Activated T-helper 1 cell treated with anti-CD3 and anti-CD28 coated beads, Interleukin-12 subunit alpha, Interleukin-12 subunit beta, Interleukin-2, Interleukin-4 antibody, amounts not matched to agents 30 ng/mL and 10 ng/mL and 1 ng/mL, durations not matched to agents 14 hours and 24 hours and 36 hours (primary cell): ENCODE measurements at places on chromosomes 5 and 9. TPM values are rescaled to one million over a fixed set of nuclear protein-coding genes. Genes with fewer than 3 reads are reported as not detected.

DNA sequence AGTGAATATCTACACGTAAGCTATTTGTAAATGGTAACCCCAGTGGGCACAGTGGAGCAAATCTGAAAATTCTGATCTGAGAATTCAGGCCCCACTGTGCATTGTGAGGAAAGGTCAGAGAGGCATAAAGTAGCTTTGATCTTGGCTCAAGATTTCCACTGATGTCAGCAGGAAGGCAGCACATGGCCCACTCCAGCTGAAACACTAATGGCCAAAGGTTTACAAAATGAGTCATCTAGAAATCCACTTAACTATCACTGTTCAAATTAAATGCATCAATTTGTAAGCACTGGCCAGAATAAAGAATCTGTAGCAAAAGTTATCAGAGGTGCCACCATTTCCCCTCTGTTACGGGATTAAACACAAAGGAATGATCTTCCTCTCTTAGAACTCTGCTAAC is 191.6 kb downstream of the C9orf152 start:
- no peak for DNase-seq

DNA sequence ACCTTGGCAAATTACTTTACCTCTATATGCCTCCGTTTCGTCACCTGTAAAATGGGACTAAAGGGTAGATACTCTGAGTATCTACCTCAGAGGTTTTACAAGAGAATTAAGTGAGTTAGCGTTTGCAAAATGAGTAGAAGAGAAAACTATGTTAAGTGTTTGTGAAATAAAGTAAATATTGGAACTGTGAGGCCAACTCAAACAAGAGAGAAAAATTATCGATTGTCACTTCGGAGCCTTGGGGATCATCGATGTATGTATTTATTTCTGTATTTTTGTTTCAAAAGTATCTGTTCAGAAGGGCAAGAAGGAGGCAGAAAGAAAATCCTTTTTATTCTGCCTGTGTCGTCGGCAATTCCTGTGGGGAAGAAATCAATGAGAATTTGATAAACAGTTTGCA is 25.8 kb upstream of the C5orf58 start:
- no peak for DNase-seq

DNA sequence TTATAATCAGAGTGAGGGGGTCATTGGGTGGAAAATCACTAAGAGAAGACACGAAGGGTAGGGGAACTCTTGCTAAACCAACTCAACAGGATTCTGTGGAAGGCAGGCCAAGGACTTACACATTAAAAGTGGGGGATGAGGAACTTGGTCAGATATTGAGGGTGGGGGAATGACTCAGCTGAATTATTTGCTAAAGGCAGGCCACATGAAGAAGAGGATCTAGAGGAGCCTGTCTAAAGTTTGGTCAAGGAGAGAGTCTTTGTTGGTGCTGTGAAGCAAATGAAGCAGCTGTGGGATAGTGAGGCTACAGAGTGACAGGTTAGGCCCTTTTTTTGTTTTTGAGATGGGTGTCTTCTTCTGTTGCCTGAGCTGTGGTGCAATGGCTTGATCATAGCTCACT is 63.9 kb upstream of the SPRY4 start:
- DNase-seq, result no peak

GRCh38 chr9:18632632-18633403 is 158.9 kb downstream of the ADAMTSL1 start:
- DNase-seq, result no peak

DNA sequence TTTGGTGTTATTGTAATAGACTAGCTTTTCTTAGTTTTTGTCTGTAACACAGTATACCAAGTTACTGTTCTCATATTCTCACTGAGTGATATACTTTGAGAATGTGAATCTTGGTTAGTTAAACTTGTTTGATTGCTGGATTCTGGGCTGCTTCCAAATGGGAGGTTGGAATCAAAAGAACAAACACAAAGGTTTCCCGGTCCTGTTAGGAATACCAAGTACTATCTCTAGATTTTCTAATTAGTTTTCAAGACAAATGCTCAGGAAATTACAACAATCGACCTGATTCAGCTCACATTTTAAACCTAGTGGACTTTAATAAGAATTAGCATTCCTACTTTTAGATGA is 244.3 kb downstream of the CSNK1G3 start:
- no peak for DNase-seq

GRCh38 chr5:72042097-72042496 is 65.2 kb upstream of the MAP1B start:
- no peak for DNase-seq

DNA sequence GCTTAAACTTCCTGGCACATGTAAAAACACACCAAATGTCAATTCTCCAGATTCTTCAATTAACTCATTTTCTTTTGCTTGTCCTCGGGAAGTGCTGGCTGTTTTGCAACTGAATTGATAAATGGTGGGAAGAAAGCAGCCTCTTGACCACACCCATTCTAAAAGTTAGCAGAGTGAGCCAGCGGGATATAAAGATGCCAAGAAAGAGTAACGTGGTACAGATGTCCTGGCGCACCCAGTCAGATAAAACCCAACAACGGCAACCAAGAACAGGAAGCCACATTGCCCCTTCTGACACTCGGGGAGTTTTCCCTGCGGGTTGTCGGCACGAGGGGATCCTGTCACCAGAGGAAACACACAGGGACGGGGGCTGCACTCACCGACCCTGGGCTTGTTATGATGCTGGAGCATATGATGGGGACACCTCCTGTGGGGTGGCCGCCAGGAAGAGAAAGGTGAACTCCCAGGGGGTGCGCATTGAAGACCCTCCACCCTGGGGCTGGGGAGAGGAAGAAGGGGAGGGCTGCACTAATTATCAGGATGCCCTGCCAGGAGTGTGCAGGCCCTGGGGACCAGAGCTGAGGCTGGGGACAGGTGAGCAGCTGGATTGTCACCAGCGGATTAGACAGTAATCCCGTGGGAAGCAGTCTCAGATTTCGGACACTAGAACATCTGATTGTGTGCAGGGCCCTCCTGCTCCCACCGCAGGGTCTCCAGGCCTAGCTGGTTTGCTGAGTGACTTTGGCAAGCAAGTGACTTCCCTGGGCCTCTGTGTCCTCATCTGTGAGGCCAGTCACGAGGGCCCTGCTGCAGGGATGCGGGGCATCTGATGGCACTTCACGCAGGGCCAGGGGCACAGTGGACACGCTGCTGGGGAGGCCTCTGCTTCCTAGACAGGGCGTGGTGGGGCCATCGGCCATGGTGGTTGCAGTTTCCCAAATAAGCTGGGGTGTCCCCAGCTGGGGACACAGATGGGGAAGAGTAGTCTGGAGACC is 59.2 kb downstream of the CRB2 start:
- no peak for DNase-seq

GRCh38 chr9:126166291-126166690 is 160.3 kb upstream of the MVB12B start:
- DNase-seq, result no peak

GRCh38 chr9:88936132-88936531 is 55.1 kb upstream of the S1PR3 start:
- no peak for DNase-seq

Gene SHISAL2B
- total RNA-seq, result not detected in 2 replicates

DNA sequence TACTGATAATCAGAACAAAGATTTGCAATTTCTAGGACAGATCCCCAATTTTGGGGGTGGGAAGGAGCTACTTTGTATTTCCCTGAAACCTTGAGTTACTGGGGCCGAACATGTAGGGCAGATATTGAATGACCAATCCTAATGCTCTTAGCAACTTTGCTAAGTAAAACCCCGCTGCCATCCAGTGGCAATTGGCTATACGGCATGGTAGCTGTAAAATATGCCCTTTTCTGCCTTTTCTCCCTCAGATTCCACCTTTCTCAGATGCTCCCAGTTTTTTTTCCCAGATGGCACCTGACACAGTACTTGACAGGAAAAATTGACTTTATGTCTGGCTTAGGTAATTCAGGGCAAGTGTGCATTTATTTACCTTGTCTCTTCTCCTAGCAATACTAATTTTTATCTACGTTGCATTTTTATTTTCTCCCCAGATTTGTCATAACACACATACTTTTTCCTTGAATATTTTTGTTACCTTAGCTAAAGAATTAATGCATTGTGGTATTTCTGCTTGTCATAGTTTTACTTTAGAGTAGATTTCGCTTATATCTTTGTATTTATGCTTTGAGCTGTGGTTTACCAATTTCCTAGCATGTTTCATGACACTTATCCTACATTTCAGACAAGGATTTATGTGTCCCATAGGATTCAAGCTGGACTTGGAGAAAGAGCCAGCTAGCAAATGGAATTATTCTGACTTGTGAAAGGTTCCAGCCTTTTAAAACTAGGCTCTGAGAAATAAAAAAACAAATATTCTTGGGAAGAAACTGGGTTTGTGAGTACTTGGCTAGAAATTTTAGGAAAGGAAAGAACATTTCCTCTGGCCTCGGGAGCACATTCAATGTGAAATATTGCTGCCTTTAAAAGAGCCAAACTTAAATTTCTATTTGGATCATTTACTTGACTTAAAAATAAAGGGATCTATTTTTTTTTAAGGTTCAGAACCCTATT is 37.4 kb downstream of the PIK3R1 start:
- DNase-seq, result no peak

DNA sequence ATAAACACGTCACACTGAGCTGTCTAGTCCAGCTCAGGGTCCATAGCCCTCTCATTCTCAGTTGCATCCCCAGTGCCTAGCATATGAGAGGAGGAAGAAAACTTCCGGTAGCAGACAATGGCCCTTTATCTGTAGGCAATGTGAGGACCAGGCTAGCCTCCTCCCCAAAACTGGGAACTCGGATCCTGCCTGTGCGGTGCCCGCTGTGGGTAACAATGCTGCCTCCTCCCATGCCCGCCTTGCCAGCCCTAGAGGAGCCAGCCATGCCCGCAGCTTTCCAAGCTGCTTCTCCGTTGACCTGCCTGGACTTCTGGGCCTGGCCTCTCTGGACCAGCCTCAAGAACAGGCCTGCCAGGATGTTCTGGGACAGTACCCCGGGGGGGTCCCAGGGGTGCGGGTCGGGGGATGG is 74.6 kb upstream of the ORM1 start:
- no peak for DNase-seq

- DNase-seq, result no peak
Observed at GRCh38 chr5:168162464-168162863, 129.0 kb upstream of the WWC1 start.

Gene SEMA6A
- 0.23 and 0.39 TPM in 2 replicates for total RNA-seq

GRCh38 chr9:123453076-123453667 is 97.2 kb downstream of the CRB2 start:
- no peak for DNase-seq

Gene PDE4D
- total RNA-seq, result 50.6 and 51.5 TPM in 2 replicates

- no peak for DNase-seq
Observed at GRCh38 chr9:32161209-32161608, 223.2 kb upstream of the ACO1 start.

Gene HMMR
- 25.5 and 26.8 TPM in 2 replicates for total RNA-seq

GRCh38 chr9:93258818-93259489 is 75.0 kb downstream of the WNK2 start:
- DNase-seq, result no peak

DNA sequence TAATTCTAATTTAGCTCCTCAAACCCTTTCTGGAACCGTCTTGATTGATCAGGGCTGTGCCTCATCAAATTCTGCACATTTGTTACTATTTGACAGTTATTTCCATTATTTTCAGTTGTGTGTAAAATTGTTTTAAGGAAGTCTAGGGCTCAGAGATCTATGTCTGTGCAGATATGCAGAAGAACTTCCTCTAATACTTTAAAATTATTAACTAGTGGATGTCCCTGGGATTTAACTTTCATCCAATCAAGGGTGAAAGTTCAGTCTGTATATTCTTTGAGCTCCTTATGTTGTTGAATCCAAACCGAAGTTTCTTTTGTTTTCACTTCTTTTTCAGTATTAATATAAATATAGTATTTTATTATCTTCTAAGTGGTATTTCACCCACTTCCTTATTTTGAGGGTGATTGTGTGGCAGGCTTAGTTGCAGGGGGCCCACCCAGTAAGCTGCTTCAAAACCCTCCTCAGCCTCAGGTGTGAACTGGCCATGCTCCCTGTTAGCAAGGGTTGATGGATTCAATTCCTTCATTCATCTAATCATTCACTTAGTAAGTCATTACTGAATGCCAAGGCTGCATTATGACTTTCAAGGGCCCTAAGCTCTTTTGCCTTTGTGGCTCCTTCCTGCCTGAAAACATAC is 2.1 kb upstream of the CAMLG start:
- no peak for DNase-seq

Gene SIT1
- 86.6 and 90.5 TPM in 2 replicates for total RNA-seq

GRCh38 chr5:16932401-16932800 is 3.7 kb downstream of the MYO10 start:
- no peak for DNase-seq

DNA sequence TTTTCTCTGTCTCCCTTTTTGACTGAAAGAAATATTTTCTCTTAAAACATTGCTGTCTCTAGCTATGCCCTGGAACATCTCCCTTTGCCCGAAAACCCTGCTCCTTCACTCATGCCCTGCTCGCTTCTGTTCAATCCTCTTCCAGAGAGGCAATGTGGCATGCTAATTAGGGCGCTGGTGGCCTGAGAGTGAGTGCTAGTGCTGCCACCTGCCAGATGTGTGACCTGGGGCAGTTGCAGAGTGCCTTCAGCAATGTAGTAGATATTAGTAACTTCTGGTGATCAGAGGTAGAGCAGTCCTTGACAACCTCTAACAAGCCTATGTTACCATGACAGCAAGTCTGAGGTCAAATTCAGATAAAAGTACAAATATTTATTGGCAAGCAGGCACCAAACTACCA is 119.5 kb upstream of the OSMR start:
- DNase-seq, result no peak

DNA sequence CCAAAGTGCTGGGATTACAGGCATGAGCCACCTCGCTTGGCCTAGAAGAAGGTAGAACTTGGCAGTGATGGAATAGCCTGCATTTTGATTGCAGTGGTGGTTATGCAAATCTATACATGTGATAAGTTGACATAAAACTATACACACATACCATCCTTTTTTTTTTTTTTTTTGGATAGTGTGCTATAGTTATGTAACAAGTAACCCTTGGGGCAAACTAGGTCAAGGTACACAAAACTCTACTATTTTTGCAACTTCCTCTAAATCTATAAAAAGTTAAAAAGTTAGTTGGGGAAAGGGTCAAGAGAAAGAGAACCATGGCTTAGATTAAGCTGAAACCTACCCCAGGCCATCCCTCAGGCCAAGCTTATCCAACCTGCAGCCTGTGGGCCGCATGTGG is 11.1 kb downstream of the TRIM14 start:
- DNase-seq, result no peak

Gene DMRT3
- not detected in 2 replicates for total RNA-seq

Gene PKN3
- total RNA-seq, result 17.7 and 19.3 TPM in 2 replicates

GRCh38 chr9:114206221-114206789 is 51.0 kb downstream of the COL27A1 start:
- no peak for DNase-seq

GRCh38 chr9:6188466-6188865 is 27.1 kb upstream of the IL33 start:
- no peak for DNase-seq

Gene AFAP1L1
- not detected in 2 replicates for total RNA-seq
